ENCODE measurements at places on chromosomes 4 and X. TPM values are rescaled to one million over a fixed set of nuclear protein-coding genes. Genes with fewer than 3 reads are reported as not detected.

The TCEAL6 gene
- not detected for total RNA-seq

The FOXR2 gene
- not detected for total RNA-seq

The PRRG3 gene
- 2.6 TPM for total RNA-seq

The VCX2 gene
- total RNA-seq = not detected

DNA sequence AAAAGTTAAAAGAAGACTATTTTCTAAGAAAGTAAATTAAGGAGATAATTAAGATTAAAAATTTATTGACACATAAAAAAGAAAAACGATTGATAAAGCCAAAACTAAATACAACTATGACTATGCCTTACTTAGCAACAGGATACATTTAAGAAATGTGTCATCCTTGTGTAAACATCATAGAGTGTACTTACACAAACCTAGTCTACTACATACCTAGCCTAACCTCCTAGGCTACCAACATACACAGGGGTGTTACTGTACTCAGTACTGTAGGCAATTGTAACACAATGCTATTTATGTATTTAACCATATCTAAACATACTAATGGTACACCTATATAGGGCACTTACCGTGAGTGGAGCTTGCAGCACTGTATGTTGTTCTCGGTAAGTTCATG, 108.3 kb downstream of the ANXA10 start:
- no peak for DNase-seq

Data from heart right ventricle (tissue), 16 donors.